ENCODE measurements at places on chromosomes 7 and 10. TPM values are rescaled to one million over a fixed set of nuclear protein-coding genes. Genes with fewer than 3 reads are reported as not detected.

VPS37D gene
- polyA plus RNA-seq: 2.2 TPM

LIPF gene
- 0.57 TPM for polyA plus RNA-seq

MYPN gene
- polyA plus RNA-seq: 27.2 TPM

DYDC2 gene
- polyA plus RNA-seq: not detected

SCART1 gene
- polyA plus RNA-seq: 0.29 TPM

MSS51 gene
- 1.4 TPM for polyA plus RNA-seq

COL1A2 gene
- polyA plus RNA-seq: 115 TPM

PILRA gene
- polyA plus RNA-seq: 2.3 TPM

ZNF239 gene
- polyA plus RNA-seq: 0.93 TPM

CTAGE4 gene
- 0.41 TPM for polyA plus RNA-seq

SDK1 gene
- 1.5 TPM for polyA plus RNA-seq

ATP5MK gene
- polyA plus RNA-seq: 3,797 TPM

GPAM gene
- polyA plus RNA-seq: 15.8 TPM
